ENCODE measurements at places on chromosomes 5 and 9.
A peak's percentile ranks its signal among the peaks of the same experiment; 100 is the strongest.

DNA sequence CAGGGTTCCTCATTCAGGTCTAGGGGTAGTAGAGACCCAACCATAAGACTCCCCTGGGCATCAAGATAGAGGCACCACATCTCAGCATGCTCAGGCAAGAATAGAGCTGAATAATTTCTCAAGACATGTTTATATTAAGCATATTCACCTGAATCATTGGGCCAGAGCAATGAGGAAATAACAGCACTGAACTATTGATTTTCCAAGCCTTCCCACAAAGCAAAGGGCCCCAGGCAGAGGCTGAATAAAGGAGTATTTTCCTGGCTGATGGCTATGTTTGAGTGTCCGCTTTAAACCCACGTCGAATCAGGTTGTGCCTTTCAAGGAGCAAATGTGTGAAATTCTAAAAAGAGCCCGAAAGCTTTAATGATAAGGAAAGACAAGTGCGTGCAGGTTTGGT, 129.2 kb downstream of the HSD17B3 start:
- no peak for DNase-seq

DNA sequence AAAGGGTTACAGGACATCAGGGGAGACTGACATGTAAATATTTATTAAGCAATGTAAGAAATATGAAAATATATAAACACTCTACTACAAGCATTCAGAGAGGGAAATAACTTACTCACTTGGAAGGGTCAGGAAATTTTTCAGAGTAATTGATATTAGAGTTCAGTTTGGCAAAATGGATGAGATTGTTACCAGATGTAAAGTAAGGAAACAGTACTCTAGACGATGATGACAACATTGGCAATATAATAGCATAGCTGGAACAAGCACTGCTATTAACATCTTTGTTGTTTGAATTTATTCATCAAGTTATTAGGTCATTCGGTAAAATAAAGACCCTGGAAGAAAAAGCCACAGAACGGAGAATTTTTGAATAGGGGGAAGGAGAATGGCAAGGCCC, 49.1 kb downstream of the GNA14 start:
- DNase-seq: no peak

DNA sequence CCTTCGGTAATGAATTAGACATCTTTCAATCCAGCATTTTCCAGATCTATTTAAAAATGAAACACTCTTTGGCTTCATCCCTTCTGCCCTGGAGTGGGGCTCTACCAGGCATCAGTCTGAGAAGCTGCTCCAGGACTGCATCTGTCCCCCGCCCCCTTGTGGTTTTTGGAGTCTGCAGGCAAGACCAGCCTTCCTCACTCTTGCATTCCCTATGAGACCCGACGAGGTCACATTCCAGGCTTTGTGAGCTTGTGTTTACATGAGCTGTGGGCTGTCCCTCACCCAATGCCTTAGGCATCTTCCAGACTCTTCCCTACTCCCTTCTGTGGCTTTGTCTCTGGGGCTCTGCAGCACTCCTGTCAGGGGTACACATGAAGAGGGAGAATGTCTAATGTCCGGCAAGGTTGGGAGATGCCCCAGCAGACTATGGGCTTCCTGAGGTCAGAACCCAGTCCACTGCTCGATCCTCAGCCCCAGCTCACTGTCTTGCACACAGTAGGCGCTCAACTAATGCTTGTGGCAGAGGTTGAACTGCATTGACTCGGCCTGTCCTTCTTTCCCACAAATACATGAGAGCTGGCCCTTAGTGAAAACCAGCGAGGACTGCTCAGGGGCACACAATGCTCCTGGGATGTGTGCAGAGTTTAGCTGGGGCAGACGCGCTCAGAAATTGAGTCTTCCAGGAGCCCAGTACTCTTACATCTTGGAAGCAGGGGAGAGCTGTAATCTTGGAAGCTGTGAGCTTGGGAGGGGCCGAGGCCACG, 11.7 kb upstream of the GADD45G start:
- peak; percentile 18 for DNase-seq

DNA sequence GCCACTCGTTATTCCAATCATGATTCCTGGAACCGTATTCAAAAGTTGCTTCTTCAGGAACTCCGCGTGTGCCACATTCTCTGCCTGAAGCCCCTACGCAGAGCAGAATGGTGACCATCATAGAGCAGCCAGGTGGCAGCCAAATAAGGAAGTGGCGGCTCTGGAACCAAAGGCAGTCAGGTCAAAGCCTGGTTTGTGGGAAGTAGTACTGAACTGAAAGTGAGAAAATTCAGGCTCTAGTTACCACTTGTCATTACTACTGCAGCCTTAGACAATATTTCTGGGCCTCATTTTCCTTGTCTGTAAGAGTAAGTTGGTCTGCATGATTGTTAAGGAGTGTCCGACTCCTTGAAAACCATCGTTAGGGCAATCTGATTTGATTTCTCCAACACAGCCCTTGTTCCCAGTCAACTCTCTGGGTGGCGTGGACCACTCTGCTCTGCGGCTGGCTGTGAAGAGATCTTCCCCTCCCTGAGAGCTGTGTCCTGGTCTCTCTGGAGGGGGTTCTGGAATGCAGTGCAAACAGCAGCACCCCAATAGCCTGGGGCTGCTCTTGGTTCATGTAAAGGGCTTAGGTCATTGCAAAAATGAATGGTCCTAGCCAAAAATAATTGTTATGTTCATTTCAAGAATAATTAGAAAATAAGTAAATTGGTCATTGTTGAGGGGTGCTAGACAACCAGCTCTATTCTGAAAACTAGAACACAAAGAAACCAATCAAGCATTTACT, 102.4 kb downstream of the MED27 start:
- DNase-seq: no peak
